ENCODE measurements at places on chromosomes 1 and 21. TPM values are rescaled to one million over a fixed set of nuclear protein-coding genes. Genes with fewer than 3 reads are reported as not detected.

Gene NUP210L
- total RNA-seq, result 0.10 TPM

DNA sequence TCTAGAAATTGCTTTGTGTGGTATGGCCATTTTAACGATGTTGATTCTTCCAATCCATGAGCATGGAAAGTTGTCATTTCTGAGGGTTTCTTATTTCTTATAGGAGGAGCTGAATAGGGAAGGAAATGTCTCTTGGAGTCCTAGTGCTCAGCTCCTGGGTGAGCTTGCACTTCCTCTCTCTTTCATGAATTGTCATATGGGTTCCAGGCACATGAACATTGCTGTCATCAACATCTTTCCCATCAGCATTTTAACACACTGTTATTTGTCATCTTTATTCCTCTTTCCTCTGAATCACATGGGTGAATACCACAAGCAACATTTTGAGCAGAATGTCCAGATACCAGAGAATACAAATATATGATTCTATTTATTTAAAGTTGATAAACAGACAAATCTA is 23.4 kb downstream of the SLAMF6 start:
- DNase-seq, result no peak

DNA sequence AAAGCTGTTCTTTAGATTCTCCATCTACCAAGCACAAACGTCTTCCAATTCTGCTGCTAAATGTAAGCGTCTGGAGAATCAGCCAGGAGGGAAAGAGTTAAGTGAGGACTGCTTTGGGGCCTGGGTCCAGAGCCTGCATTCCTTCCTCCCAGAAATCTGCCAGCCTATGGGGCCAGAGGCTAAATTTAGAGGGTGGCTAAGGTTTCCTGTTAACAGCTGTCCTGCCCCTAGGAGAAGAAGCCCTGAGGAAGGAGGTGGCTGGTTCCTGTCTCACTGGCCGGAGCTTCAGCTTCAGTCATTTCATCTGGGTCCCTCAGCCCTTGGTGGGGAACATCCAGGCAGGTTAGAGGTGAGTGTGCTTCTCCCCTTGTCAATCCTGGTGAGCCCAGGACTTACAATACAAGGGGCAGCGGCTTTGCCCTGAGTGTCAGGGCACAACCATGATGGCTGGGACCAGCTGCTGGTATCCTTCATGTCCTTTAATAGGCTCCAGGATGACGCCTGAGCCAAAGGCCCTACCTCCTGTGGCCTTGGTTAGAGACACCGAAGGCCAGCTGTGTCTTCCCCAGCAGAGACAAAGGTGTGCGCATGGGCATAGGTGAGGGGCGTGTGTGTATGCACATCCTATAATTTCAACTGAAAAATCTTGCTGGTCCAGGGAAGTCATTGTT is at the start of gene STYXL2:
STYXL2 (plus strand) TSS at position 230 of the 671 bp plus-strand sequence. CDS start 775 bp downstream, outside the sequence.
- no peak for DNase-seq

Gene SETD4
- total RNA-seq, result 21.3 TPM
